RPMI7951 (cell line): ENCODE measurements at places on chromosomes 12 and 14. TPM values are rescaled to one million over a fixed set of nuclear protein-coding genes. Genes with fewer than 3 reads are reported as not detected.

IFNG-AS1 gene
- total RNA-seq = not detected in 2 replicates

SLC38A4 gene
- 0.12 and 0.68 TPM in 2 replicates for total RNA-seq

PTCSC3 gene
- total RNA-seq = not detected in 2 replicates

TMEM120B gene
- total RNA-seq = 2.9 and 3.4 TPM in 2 replicates

NID2 gene
- 29.8 and 35.0 TPM in 2 replicates for total RNA-seq

TMTC2 gene
- 1.2 and 1.3 TPM in 2 replicates for total RNA-seq

C12orf50 gene
- not detected in 2 replicates for total RNA-seq

GYS2 gene
- not detected in 2 replicates for total RNA-seq

ANKLE2 gene
- total RNA-seq = 42.9 and 45.8 TPM in 2 replicates

LRP1-AS gene
- not detected in 2 replicates for total RNA-seq

TMEM179 gene
- not detected in 2 replicates for total RNA-seq

ADCK1 gene
- total RNA-seq = 2.3 and 2.4 TPM in 2 replicates

GZMB gene
- total RNA-seq = not detected in 2 replicates

ITGB7 gene
- total RNA-seq = 0.96 and 1.1 TPM in 2 replicates

NRIP2 gene
- total RNA-seq = not detected in 2 replicates

FAM186B gene
- 0.29 TPM in 1 of 2 replicates, not detected in the other for total RNA-seq

BTBD7 gene
- 9.5 and 11.3 TPM in 2 replicates for total RNA-seq

PIWIL1 gene
- total RNA-seq = not detected in 2 replicates

TAS2R31 gene
- 1.1 and 1.2 TPM in 2 replicates for total RNA-seq

TRAF3 gene
- total RNA-seq = 15.7 and 16.3 TPM in 2 replicates

NABP2 gene
- 68.1 and 72.1 TPM in 2 replicates for total RNA-seq

SRRM4 gene
- not detected in 2 replicates for total RNA-seq

DPY19L2 gene
- 4.1 and 5.4 TPM in 2 replicates for total RNA-seq

HECTD4 gene
- total RNA-seq = 5.8 and 9.5 TPM in 2 replicates

SPIC gene
- not detected in 2 replicates for total RNA-seq

PLEKHD1 gene
- not detected in 2 replicates for total RNA-seq

IL26 gene
- not detected in 2 replicates for total RNA-seq

AHNAK2 gene
- total RNA-seq = 3.6 and 3.7 TPM in 2 replicates

ADSS1 gene
- total RNA-seq = 1.6 and 3.2 TPM in 2 replicates

HPD gene
- not detected in 2 replicates for total RNA-seq

ZC3H14 gene
- total RNA-seq = 55.5 and 77.7 TPM in 2 replicates

GCH1 gene
- 1.3 and 3.5 TPM in 2 replicates for total RNA-seq

ALX1 gene
- total RNA-seq = 13.4 and 18.6 TPM in 2 replicates

IL22 gene
- total RNA-seq = not detected in 2 replicates

CLEC1B gene
- total RNA-seq = not detected in 2 replicates

KLRK1 gene
- not detected in 2 replicates for total RNA-seq

PLCZ1 gene
- not detected in 2 replicates for total RNA-seq

PLEKHG7 gene
- not detected in 2 replicates for total RNA-seq

SNRNP35 gene
- 12.4 and 16.5 TPM in 2 replicates for total RNA-seq

C12orf54 gene
- total RNA-seq = not detected in 2 replicates

FAM181A gene
- not detected in 2 replicates for total RNA-seq

GDF11 gene
- total RNA-seq = 1.6 and 2.1 TPM in 2 replicates

DNAH10 gene
- under 0.01 and 0.10 TPM in 2 replicates for total RNA-seq

BMAL2 gene
- 26.1 and 30.2 TPM in 2 replicates for total RNA-seq

GPR132 gene
- under 0.01 TPM in 1 of 2 replicates, not detected in the other for total RNA-seq

TOMM20L gene
- total RNA-seq = not detected in 2 replicates

DCN gene
- 7.5 and 10.3 TPM in 2 replicates for total RNA-seq

OAS2 gene
- 19.4 and 27.5 TPM in 2 replicates for total RNA-seq

PRH2 gene
- total RNA-seq = not detected in 2 replicates

RIMBP2 gene
- not detected in 2 replicates for total RNA-seq

COCH gene
- total RNA-seq = 0.12 TPM in 1 of 2 replicates, not detected in the other

SERPINA1 gene
- 0.12 and 0.78 TPM in 2 replicates for total RNA-seq

CLEC2A gene
- total RNA-seq = not detected in 2 replicates

DIO2 gene
- total RNA-seq = 0.12 and 1.2 TPM in 2 replicates

TSPAN19 gene
- not detected in 2 replicates for total RNA-seq

DDX54 gene
- 17.2 and 20.7 TPM in 2 replicates for total RNA-seq

B4GALNT3 gene
- total RNA-seq = 0.10 and 0.60 TPM in 2 replicates

EIF2B1 gene
- 77.3 and 94.1 TPM in 2 replicates for total RNA-seq
